Stimulated activated CD4-positive, alpha-beta T cell treated with anti-CD3 and anti-CD28 coated beads, Interleukin-4, amount 100 ng/mL, for 24 hours (primary cell): ENCODE measurements at places on chromosomes 3 and 15.

DNA sequence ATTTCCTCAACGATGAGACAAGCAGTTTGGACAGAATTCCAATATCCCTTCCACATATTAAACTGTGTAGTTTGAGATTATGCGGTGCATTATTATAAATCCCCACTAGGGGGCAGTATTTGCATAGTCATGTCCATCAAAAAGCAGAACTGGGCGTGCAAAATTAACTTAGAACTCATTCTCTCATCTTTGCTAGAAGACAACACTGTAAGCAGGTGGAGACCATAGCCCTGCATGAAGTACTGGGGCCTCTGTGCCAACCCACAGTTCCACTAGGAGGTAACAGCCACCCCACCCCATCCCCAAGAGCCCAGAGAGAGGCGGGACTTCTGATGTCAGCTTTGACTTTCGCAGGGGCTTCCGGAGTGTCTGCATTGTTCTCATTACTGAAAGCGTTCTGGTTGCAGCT, 106.6 kb upstream of the TMC3 start:
- peak; percentile 35 for DNase-seq

GRCh38 chr15:76139368-76140073, 79.7 kb downstream of the TMEM266 start:
- DNase-seq: peak; percentile 83

GRCh38 chr3:34141841-34142337, 343.5 kb downstream of the PDCD6IP start:
- DNase-seq: no peak

DNA sequence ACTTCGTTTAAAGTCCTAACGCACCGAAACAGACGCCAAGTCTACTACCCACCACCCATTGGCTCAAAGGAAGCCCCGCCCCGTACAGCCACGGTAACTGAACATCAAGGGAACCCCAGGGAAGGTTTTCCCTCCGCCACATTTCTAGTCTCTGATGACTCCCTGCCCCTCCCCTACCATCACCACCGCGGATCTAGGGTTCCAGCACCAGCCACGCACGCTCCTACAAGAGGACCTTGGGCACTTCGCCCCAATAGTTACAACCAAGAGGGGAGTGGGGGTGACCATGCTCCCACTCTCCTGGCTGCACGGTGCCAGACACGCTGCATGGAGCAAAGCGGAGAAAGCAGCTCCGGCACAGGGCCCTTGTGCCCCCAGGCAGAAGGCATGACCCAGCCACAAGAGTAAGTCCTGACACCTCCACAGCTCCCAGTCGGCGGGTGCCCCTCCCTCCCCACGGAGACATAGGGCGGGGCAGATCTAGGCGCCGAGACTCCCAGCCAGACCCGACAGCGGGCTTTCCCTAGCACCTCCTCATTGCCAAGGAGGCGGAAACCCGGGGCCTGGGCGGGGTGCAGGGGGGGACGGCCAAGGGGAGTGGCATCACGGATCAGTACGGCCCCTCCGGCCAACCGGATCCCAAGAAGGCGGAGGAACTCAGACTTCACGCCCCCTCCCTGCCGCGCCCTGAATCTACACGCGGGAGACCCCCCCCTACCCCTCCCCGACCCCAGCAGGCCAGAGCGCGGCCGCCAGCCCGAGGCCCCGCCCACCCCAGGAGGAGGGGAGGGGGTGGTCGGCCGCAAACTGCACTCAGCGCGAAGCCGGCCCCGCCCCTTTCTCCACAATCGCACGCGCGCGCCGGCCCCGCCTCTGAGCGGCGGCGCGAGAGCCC, 936 bp downstream of the SIN3A start:
- peak; percentile 97 for DNase-seq

GRCh38 chr3:43011638-43012037, 32.5 kb downstream of the GASK1A start:
- no peak for DNase-seq

DNA sequence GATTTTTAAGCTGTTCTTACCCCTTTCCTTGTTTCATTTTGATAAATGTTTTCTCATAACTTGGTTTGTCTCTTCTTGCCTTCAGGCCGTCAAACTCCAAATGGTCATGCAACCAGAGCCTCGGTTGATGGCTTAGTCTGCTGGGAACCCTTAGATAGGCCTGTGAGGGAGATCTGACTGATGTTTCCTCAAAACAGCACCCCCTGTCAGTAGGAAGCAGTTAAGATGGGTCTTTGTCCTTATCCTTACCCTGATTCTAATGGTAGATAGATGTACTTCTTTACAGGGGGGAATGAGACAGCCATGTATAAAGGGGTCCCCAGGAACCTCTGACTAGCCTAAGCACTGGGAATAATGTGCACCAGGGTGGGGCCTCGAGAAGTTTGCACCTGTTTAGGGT, 16.3 kb upstream of the OR5H1 start:
- DNase-seq: no peak

GRCh38 chr15:38666865-38667510, 102.4 kb upstream of the RASGRP1 start:
- no peak for DNase-seq

GRCh38 chr3:16359331-16359730, 94.3 kb downstream of the OXNAD1 start:
- no peak for DNase-seq

DNA sequence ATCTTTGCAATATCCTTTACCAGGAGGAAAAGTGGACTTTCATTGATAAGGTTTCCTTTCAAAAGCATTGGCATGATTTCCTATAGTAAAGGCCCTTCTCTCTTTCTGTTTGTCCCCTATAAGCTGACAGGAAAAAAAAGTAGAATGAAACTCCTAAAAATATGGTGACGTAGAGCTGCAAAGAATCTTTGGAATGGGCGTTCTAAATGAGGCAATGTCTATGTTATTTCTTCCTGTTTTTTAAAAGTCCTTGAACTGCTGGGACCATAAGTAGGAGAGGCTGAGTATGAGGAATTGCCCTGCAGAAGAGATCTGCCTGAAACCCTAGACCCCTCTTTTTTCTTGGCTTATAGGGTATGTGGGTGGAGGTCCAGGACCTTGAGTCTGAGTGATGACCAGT, 17.2 kb downstream of the ST3GAL6 start:
- no peak for DNase-seq

DNA sequence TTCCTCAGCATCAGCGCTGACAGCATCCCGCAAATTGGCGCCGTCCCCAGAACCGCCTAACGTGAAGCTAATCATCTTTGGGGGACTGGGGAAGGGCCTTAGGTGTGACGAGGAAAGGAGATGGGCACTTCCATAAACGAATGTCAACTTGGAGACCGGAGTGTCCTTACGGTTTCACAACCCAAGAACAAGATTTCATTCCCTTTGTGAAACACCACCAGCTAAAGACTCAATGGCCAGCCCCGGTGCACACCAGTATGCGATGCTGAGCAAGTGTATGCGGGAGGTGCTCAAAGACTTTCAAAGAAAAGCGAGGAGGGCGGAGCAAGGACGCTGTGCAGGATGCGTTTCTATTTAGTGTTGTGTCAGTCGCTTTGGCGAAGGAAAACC, 759 bp upstream of the TTBK2 start:
- DNase-seq: peak; percentile 42

DNA sequence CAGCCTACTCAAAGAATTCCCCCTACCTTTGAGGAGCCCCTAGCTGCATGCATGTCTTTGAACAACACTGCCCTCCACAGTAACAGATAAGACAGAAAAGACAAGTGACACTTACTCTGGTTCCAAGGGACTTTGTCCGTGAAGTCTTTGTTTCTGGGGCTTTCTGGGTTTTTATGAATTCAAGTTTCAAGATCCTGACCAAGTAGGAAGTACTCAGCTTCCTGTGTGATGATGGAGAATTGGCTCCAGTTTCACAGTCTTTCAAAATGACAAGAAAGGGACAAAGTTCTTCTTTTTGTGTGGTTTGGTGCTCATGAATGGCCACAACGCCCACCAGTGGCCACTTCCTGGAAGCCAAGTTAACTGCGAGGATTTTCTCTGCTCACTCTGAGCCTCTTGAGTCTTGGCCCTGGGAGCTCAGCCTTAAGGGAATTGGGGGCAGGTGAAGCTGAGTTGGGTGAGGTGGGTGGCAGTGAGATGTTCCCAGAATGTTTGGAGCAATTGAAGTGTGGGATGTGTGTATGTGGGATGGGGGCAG, at the start of gene CCR1:
Gene CCR1 (minus strand): TSS at position 147 of the 538 bp plus-strand sequence. CDS start 4,000 bp downstream, outside the sequence.
- DNase-seq: peak; percentile 47

DNA sequence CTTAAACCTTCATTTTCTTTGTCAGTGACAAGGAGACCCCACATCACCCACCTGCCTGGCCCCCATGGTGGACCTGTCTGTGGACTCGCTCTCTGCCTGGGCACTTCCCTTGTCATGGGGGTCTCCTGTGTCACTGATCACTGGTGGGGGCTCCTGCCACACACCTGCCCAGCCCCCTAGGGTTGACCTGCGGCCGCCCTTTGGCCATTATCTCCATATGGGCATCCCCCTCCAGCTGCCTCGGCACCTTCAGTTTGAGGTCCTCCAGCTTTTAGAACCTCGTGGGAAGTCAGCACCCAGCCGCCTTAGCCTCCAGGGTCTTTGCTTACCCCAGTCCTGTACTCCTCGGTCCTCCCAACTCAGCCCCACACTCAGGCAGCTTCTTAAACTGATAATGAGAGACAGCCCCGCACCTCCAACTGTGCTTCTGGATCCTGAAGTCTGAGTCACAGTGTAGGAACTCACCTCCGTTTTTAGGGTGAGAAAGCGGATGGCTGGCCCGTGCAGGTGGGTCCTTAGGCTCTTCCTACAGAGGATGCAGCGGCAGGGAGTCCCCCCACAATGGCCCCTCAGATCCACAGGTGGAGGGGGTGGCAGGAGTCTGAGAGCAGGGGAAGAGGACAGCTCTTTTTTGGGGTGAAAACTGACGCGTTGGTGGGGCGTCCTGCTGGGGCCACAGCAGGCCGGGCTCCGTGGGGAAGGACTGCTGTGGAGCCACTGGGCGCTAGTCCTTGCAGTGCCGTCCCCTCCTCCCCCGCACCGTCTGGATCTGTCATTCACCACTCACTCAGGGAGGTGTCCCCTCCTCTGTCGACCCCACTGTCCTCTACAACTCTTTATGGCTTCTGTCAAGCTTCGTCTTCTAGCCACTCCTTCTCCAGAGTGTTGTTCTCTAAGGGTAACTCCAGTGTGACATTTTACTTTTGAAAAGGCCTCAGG, 8.7 kb upstream of the PRR23E start:
- DNase-seq: no peak

- no peak for DNase-seq
Observed at GRCh38 chr3:12342151-12342550, 53.3 kb downstream of the PPARG start.

DNA sequence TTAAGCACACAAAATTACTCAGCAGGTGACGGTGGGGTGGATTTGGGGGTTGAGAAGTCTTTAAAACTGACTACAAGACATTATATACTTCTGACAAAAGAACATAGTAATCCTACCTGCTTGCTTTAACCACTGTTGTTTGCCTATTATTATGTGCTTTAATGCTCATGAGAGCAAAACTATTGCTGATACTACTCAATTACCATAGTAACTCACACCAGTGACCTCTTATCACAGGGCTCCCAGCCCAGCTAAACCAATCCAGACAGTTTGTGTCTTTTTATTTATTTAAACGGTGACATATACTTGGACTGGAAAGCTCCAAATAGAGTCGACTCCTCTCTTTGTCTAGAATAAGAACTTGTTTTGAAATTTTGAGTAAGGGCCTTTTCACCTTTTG, 42.8 kb upstream of the FEZF2 start:
- no peak for DNase-seq

DNA sequence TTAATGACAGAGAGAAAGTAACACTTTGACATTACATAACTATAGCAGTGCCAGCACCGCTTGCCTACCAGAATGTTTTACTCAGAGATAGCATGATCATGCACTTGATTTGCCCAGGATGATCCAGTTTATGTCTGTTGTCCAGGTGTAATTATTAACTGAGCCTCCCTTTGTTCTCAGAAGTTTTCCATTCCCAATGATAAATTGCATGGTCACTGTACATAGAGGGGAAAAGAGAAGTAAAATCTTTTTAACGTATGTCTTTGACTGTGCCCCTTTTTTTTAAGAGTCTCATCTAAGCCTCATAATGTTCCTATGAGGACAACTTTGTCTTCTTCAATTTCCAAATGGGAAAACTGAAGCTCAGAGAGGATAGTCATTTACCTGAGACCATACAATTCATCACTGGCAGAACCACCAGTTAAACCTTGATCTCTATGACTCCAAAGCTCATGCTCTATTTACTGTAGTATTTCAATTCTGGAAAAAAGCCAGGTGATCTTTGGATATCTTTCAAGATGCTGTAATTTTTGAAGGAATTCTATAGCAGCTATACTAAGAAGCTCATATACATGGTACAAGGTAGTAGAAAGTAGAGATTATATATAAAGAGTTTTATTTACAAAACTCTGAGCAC, 25.1 kb downstream of the C3orf85 start:
- DNase-seq: no peak

- peak; percentile 52 for DNase-seq
Observed at GRCh38 chr3:30655187-30655812, 48.9 kb downstream of the TGFBR2 start.

DNA sequence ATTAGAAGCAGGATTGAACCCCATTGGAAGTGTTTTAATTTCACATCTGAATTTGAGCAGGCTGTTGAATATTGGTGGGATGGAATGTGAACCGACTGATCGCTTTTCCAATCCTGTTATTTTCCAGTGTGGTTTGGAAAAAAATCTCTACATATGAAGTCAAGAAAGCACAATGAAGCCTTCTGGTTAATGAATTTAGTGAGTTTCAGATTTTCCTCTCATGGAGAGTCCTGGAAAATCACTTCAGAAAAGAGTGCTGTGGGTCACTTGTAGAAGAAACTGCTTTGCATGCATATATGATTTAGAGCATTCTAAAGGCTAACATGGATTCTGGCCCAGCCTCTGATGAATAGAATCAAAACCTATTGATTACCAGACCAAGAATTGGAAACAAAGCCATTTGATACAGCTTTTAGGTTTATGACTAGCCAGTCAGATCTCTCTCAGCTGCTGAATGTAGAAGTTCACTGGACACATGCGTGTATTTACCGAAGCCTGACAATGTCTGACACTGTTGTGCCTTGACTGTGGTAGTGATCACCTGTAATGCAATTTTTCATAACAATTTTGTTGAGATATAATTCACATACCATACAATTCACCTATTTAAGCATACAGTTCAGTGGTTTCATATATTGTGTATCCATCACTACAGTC, 121.9 kb downstream of the FNDC3B start:
- DNase-seq: no peak

- DNase-seq: no peak
Observed at GRCh38 chr15:97661796-97662195, 298.7 kb upstream of the ARRDC4 start.

DNA sequence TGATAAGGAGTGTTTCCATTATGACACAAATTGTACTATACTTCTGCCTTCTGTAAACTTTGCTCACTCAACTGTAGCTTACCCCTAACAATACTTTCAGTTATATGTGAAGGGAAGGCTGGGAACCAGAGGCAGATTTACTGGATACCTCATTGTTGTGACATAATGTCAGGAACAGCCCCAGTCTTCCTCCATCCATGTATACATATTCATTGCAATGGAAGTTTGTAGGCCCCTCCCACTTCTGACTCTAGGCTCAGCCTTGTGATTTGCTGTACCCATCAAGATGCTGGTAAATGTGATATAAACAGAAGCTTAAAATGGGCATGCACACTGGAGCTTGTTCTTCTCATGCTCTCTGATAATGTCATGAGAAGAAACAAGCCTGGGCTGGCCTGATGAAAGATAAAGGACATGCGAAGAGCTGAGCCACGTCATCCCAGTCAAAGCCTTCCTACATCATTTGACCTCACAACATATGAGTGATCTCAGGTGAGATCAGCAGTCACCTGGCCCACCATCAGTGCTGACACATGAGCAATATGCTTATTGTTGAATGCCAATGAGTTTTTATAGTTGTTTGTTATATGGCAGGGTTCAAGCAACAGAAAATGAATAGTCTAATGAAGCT, 267.8 kb downstream of the GAP43 start:
- no peak for DNase-seq

GRCh38 chr15:88882785-88883184, 12.6 kb downstream of the HAPLN3 start:
- no peak for DNase-seq
